ENCODE measurements at places on chromosomes 7 and 10.

DNA sequence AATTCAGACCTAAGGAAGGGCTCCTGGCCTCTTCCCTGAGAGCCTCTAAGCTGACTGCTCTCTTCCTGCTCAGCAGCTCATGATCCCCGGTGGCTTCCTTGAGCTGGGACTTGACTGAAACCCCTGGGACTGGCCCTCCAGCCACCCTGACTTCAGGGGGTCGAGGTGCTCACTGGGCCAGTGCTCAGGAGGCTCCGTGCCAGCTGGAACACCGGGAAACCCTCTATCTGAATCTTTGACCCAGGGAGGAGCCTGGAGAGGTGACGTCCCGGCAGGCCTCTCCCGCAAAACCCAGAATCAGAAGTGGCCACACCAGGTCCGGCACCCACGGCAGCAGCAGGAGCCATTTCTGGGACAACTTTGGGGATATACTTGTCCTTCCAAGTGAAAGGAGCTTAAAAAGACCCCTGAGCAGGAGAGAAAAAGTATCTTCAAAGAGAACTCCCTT lies 110.7 kb downstream of the WDR37 start:
- no peak for DNase-seq

DNA sequence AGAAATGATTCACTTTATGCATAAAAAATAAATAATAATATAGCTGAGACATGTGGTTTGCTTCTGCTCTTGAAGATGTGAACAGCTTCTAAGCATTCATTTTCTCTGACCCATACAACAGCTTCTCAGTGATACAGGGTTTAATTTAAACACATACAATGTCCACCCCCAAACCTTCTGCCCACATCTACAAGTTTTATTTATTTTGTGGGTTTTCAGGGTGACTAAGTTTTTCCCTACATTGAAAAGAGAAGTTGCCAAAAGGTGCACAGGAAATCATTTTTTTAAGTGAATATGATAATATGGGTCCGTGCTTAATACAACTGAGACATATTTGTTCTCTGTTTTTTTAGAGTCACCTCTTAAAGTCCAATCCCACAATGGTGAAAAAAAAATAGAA lies 17.2 kb downstream of the INHBA start:
- DNase-seq = no peak

DNA sequence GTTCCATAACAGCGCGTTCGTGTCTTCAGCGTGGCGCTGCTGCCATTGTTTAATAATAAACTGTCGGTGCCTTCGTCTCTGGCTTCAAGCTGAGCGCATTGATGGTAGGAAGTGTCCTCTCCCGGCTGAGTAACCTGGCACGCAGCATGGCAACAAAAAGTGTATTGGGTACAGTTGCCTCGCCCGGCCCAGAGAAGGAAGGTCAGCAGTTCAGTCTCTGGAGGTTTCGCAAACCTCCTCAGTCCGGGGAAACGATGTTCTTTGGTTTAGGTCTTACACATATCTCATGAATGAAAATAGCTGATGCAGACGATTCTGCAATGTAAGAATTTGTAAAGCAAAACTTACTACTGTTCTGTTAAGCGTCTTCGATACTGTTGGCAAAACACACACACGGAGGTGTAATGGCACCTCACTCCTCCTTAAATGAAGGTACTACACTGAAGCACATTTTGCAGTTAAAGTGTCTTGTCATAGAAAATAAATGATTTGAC lies 739 bp upstream of the CCDC186 start:
- DNase-seq = no peak

GRCh38 chr10:130877126-130877525 lies 434.4 kb downstream of the TCERG1L start:
- DNase-seq = no peak

DNA sequence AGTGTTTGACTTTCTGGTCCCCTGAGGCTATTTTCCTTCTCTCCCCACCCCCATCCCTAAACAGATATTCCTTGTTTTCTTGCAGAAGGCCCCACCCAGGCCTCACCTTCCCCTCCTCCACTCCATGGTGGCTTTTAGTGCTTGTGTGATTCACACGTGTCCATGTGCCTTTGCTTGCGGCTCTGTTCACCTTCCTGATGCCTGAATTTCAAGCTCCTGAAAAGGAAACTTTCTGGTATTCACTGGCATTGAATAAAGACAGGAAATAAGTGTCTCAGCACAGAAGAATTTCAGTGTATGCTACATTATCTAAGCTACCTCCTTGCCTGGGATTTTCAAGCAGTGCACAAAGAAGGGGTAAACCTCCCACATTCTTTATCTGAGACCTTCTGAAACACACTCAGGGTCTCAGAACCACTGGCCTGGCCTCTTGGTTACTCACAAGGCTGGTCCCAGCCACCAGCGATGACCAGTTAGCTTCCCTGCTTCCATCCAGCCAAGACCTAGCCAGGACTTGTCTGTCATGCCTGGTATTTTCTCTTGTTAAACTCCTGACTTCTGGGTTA lies 17.2 kb upstream of the UBE2H start:
- no peak for DNase-seq

DNA sequence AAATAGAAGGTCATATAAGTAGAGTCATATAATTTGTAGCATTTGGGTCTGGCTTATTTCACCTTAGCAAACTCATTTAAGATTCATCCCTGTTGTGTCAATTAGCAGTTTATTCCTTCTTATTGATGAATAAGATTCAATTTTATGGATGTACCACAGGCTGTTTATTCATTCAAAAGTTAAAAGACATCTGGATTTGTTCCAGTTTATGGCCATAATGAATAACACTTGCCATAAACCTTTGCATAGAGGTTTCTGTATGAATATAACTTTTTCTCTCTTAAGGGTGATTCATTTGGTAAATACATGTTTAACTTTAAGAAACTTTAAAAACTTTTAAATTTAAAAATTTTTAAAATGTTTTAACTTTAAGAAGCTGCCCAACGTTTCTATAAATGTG lies 66.4 kb downstream of the CPED1 start:
- DNase-seq = no peak

- no peak for DNase-seq
These were observed 4.1 kb downstream of the LBX1 start for GRCh38 chr10:101224910-101225823.

DNA sequence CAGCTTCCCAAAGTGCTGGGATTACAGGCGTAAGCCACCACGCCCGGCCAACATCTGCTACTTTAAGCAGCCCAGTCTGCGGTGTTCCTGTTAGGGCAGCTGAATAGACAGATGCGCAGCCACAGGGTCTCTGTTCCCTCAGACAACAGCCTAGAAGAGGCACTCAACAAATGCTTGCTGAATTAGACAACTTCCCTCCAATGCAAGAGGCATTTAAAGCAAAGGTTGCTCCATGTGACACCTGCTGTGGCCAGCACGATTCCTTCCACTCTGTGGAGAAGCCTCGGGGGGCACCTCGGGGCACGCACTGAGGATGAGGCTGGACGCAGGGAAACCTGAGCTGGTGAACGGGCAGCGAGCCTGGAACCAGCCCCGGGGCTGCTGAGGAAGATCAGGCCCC lies 237.8 kb downstream of the MAD1L1 start:
- DNase-seq = no peak

All from activated CD4-positive, CD25-positive, alpha-beta regulatory T cell (primary cell).